ENCODE measurements at places on chromosomes 7 and 10.

DNA sequence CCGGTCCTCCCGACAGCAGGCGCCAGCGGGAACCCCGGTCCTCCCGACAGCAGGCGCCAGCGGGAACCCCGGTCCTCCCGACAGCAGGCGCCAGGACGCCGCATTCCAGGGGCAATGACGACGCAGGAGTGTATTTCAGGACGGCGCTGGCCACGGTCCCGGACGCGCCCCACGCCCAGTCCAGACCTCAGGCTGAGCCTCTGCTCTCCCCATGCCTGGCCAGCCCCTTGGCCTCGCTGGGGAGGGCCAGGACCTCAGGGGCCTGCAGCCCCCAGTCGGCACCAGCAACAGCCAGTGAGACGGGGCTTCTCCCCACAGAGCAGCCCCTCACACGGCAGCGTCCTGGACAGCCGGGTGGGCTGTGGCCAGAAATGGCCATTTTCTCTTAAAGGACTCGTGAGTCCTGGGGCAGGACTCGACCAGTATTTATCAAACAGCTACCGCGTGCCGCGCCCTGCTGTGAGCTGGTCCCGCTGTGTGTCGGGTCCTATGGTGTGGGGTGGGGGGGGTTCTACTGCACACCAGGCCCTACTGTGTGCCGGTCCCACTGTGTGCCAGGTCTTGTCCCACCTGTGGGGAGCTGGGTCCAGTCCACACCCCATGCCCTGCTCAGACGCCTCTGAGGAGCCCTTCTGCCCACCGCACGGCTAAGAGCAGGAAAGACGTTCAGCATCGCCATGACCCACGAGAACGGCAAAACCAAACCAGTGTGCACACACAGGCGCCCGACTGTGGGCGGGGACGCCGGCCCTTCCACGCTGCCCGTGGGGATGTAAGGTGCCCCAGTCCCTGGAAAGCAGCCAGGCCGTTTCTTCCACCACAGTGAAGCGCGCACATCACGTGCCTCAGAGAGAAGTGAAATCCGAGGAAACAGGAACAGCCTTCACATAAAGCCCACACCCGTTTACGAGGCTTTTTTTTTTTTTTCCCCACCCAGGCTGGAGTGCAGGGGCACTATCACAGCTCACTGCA, 33.3 kb downstream of the GET4 start:
- no peak for DNase-seq

DNA sequence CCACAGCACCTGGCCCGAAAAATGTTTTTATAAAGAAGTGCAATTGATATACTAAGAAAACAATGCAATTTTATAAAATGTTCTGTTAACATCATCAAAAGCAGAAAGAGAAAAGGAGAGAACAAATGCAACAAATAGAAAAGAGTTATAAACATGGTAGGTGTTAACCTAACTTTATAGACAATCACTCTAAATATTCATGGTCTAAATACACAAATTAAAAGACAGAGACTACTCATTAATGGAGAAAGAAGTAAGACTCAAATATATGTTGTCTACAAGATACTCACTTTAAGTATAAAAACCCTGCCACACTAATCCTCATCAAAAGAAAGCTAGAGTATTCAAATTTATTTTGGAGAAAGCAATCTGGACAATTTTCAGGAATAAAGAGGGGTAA, 425.3 kb upstream of the ANKRD30A start:
- DNase-seq = no peak

GRCh38 chr7:1985042-1985441, 247.7 kb downstream of the MAD1L1 start:
- no peak for DNase-seq

- DNase-seq = no peak
These were observed 6.9 kb downstream of the CREM start for GRCh38 chr10:35133586-35133985.

- DNase-seq = no peak
These were observed 170.6 kb downstream of the UBE2H start for GRCh38 chr7:129781928-129782817.

DNA sequence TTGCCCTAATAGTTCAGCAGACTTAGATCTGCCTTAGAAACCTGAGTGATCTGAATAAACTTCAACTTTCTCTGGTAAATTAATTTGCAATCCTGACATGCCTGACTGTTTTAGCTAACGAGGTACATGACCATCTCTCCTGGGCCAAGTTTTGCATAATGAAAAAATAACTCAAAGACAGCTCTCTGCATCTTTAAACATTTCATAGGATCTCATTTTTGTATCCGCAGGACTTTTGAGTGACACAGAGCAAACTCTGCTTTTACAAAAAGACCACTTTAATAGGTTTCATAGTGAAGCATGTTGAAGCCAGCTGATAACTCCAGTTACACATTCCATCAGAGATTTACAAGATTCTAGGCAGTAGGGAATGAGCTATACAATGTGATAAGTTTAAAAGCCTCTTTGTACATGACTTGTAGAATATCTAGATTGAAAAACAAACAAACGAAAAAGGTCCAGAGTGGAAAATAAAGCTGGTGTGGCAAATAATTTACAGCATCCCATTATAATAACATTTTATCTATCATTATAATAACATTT, 2.1 kb downstream of the PRKG1 start:
- DNase-seq = no peak

- DNase-seq = no peak
These were observed 157.3 kb downstream of the SND1 start for GRCh38 chr7:127809261-127809702.
